ENCODE measurements at places on chromosomes 7 and 10.
A peak's percentile ranks its signal among the peaks of the same experiment; 100 is the strongest.

- no peak for DNase-seq
Observed at GRCh38 chr7:25926009-25926408, 226.0 kb upstream of the NFE2L3 start.

GRCh38 chr7:123154231-123154860 lies 45.4 kb downstream of the SLC13A1 start:
- peak; percentile 74 for DNase-seq

DNA sequence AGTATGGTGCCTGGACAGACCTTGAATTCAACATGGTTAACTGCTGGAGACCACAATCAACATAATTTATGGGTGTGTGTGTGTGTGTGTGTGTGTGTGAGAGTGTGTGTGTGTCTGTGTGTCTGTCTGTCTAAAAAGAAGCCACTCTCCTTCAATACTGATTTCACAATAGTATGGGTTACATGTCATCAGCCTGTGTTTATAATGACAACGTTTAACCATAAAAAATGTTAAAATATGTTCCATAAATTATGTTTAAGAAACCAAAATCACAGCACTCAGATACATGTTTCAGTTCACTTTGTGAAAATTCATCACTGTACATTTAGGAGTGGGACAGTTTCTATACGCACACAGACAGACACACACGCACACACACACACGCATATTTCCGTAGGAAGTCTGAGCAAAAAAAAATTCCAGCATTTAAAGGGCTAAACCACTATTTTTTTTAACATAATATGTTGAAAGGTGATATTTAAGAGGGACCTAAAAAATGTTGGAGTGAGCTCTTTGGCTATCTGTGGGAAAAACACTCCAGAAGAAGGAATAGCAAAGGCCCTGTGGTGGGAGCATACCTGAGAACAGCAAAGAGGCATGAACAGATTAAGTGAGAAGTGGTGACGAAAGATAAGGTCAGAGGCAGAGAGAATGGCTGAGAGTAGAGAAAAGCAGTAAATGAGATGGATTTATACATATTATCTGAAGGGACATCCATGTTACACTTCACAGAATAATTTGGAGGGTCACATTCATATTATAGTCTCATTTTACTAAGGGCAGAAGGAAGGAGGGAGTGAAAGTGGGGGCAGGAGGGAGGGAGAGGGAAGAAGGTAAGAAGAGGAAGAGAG lies 10.9 kb downstream of the PDZD8 start:
- DNase-seq, result no peak

DNA sequence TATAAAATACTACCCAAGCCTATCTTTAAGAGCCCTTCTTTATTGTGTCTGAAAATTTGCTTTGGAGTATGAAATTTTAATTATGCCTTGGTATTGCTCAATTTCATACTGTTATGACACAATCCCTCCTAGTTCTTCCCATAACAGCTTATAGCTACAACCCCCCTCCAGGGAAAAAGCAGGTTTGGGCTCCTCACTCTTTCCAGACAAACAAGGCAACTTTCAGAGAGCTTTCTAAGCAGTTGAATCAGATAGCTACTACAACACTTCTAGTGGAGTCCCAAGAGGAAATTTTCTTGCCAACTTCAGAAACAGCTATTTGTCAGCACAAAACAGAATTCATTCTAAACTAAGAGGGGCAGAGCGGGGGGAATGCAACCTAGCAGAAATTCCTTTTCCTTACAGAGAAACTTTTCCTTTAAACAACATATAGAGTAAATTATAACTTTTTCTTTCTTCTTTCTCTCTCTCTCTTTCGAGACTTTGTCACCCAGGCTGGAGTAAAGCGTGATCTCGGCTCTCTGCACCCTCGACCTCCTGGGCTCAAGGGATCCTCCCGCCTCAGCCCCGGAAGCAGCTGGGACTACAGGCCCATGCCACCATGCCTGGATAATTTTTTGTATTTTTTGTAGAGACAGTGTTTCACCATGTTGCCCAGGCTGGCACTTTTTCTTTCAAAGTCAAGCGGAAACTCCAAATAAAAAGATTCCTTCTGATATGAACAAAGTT lies 26.0 kb upstream of the JMJD1C start:
- peak; percentile 61 for DNase-seq

GRCh38 chr10:129932182-129932581 lies 31.9 kb downstream of the EBF3 start:
- no peak for DNase-seq

- peak; percentile 4 for DNase-seq
Observed at GRCh38 chr10:132544744-132545658, 7.4 kb downstream of the INPP5A start.

DNA sequence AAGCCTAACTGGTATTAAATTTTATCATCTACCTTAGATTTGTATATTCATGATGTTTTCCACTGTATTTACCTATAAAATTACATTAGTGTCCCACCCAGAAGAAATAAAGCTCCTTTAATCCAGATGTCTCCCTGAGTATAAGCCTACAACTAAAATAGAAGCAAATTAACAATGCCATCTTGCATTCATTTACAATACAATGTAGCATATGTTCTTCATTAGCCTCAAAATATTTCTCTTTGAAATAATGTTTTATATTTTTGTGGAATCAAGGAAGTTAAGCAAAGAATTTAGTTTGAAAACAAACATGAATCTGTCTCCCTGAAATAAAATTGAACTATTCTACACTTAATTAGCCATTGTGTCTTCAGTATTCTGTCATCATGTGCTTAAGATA lies 112.3 kb downstream of the CACNA2D1 start:
- DNase-seq, result no peak

DNA sequence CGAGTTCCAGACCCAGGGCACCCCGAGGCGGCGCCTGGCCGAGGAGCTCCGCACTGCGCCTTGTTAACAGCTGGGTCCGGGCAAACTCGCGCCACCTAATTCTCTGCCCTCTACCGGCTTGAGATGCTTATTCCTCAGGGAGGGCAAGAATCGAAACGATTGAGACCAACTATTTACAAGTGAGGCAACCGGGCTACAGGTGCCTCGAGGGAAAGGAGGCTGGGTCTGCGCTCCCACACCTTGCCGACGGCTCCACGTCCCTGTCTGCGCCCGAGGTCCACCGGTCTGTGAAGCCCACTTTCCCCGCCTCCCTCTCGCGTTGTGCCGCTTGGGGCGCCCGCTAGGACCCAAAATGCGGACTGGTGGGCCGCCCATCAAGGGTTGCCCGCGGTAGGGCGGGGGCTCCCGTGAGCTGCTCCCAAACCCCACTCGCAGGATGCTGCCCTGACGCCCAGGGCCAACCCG lies 527 bp downstream of the AKR1B1 start:
- DNase-seq, result peak; percentile 57

DNA sequence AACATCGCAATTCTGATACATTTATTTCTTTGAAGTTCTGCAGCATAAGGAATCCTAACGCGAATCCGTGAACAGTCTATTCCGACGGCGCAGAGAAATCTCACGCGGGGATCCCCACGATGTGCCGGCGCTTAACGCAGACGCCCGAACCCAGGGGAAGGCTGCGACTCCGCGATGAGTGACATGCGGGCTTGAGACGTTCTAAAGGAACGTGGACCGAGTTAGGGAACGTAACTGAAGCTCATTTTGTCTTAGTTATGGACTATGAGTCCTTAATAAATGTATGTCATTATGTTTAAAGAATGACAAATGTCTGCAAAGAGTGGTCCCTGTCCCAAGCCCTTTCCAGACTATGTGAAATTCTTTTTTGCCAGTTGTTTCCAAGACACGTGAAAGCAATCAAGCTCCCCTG lies 995 bp upstream of the PARD3 start:
- DNase-seq, result peak; percentile 35

DNA sequence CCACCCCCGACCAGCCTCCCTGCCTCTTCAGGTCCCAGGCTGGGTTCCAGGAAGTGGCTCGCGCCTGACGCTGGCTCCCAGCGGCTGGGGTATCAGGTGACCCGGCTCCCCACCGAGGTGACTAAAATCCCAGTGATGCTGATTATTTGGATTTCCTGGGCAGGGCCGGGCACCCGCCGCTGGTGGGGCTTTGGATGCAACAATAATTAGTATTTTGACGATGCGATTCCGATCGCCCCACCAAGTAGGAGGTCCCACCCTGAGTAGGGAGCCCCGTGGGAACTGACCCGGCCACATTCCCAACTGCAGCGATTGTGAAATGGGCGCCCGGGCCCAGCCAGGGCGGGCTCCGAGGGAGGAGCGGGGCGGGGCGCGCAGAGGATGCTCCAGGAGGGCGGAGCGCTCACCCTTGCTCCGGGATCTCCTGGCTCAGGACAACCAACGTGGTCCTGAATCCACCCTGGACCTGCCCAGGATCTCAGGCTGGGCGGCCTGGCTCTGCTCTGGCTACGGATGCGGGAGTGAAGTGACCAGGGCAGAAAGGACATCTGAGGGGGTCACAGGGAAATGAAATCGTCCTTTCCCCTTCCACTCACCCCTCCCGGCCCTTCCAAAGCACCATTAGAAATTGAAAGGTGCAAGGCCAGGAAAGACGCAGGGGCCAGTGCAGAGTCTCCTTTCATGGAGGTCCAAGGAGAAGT lies 32.6 kb downstream of the DUSP5 start:
- no peak for DNase-seq

GRCh38 chr10:63727636-63728035 lies 206.4 kb downstream of the REEP3 start:
- DNase-seq, result no peak

DNA sequence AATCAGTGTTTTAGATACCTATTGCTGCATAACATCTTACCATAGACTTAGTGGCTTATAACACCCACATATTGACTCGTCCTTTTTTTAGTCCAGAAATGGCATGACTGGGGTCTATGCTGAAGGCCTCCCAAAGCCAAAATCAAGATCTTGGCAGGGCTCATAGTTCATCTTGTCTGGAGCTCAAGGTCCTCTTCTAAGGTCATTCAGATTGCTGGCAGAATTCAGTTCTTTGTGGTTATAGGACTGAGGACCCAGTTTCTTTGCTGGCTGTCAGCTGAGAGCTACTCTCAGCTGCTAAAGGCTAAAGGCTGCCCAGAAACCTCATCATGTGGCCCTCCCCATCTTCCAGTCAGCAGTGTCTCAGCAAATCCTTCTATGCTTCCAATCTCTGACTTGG lies 165.5 kb downstream of the FAM107B start:
- no peak for DNase-seq

DNA sequence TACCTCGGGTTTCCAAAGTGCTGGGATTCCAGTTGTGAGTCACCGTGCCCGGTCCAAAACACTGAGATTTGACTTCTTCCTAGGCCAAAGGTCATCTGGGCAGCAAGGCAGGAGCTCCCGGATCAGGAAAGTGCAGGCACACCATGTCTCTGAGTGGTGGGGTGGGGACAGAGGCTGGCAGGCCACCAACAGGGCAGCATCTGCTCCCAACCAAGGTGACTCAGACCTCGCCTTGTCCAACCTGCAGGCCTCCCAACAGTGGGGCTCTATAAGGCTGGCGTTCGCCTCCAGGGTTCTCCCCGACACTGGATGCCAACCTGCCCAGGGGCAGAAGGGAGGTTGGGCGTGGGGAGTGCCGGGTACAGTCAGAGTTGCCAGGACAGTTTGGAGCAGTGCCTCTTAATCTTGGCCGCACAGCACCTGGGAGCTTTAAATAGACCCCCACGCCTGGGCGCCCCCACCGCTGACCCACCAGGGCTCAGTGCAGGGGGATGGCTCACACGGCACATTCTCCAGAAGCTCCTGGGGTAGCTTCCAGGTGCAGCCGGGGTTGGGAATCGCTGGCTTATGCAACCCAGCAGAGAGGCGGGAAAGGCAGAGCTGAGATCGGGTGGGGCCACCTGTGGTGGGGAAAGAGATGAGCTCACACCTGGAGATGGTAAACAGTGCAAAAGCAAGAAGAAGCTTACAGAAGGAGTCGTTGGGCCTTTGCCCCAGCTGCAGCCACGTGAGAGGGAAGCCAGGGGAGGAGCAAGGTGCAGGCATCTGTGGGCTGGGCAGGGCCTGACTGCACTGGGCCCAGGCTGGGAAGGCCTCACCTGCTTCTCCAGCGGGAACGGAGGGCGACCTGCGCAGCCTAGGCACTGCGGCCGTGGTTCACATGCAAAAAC lies 10.9 kb downstream of the CALML5 start:
- no peak for DNase-seq

DNA sequence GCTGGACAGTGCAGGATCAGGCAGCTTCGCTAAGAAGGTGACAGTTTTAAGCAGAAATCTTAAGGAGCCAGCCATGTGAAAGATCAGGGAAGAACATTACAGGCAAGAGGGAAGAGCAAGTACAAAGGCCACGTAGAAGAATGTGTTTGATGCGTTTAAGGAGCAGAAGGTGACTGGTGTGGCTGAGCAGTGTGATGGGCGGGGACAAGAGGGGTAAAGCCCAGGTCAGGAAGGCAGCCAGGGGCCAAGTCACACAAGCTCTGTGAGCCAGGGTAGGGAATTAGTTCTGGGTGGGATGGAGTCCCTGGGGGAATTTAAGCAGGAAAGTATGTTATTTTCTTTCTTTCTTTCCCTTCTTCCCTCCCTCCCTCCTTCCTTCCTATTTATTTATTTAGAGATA lies 166.9 kb downstream of the SH3PXD2A start:
- DNase-seq, result no peak

GRCh38 chr10:79116368-79116767 lies 47.6 kb downstream of the ZMIZ1 start:
- no peak for DNase-seq

DNA sequence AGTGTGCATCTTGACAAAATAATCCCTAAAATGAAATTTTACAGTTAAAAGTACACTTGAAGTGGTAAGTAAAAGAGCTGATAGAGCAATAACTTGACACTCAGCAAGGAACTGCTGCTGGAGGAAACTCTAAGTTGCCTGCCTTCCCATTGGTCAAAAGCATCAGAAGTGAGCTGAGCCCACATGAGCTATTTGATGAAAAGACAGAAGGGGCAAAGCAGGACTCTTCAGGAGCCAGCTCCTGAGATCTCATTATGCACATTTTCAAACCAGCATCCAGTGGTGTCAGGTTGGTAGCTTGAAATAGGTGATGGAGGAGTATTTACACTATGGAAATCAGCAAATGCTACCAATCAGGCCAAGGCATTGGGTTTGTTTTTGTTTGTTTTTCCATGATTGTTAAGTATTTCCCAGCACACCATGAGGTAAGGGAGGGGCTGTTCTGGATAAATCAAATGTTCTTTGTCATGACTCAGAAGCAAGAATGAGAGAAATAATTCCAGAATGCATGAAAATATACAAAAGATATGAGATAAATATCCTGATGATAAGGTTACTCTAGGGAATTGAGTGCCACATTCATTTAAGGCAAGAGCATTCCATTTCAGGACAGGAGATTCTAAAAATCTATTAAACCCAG lies 316.6 kb downstream of the SNX13 start:
- no peak for DNase-seq
